ENCODE measurements at places on chromosomes 12 and 14. TPM values are rescaled to one million over a fixed set of nuclear protein-coding genes. Genes with fewer than 3 reads are reported as not detected.

GRCh38 chr12:49264466-49264872 is 413 bp upstream of the TUBA1C start:
- no peak for DNase-seq

GRCh38 chr12:27148373-27148772 is 66.0 kb upstream of the C12orf71 start:
- DNase-seq = no peak

- no peak for DNase-seq
These were observed 11.3 kb downstream of the CFAP54 start for GRCh38 chr12:96500693-96501092.

GRCh38 chr14:21185491-21185890 is 29.6 kb upstream of the OR5AU1 start:
- DNase-seq = no peak

- no peak for DNase-seq
These were observed 3.2 kb downstream of the OSBPL8 start for GRCh38 chr12:76556368-76556767.

DNA sequence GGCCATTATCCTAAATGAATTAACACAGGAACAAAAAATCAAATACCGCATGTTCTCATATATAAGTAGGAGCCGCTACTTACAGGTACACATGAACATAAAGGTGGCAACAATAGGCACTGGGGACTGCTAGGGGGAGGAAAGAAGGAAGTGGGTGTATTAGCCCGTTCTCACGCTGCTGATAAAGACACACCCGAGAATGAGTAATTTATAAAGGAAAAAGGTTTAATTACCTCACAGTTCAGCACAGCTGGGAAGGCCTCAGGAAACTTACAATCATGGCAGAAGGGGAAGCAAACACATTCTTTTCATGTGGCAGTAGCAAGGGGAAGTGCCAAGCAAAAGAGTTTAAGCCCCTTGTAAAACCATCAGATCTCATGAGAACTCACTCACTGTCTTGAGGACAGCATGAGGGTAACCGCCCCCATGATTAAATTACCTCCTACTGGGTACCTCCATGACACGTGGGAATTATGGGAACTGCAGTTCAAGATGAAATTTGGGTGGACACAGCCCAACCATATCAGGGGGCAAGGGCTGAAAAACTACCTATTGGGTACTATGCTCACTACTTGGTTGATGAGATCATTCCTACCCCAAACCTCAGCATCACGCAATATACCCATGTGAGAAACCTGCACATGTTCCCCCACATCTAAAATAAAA is 16.4 kb upstream of the MIA2 start:
- DNase-seq = no peak

DNA sequence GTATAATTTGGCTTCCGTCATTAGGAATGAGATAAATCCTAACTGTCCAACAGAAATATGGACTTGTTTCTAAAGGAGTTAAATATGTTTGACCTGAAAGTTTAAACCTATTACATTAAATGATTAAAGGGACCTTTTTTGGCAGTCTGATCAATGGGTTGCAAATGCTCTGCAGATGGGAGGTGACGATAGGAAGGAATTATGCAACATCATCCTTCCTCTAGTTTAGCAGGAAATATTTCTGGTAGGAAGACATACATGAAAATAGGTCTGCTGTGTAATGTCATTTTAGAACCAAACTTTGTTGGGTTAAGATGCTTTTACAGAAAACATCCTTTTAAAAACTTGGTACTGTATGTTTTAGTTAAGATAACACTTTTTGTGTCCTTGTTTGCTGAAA is 2.6 kb downstream of the LRRC10 start:
- DNase-seq = no peak

GRCh38 chr12:132197581-132198354 is 53.5 kb downstream of the NOC4L start:
- DNase-seq = no peak

GRCh38 chr12:15829255-15829654 is 40.1 kb upstream of the EPS8 start:
- DNase-seq = no peak

GRCh38 chr14:36070720-36071043 is 105.8 kb downstream of the PTCSC3 start:
- no peak for DNase-seq

DNA sequence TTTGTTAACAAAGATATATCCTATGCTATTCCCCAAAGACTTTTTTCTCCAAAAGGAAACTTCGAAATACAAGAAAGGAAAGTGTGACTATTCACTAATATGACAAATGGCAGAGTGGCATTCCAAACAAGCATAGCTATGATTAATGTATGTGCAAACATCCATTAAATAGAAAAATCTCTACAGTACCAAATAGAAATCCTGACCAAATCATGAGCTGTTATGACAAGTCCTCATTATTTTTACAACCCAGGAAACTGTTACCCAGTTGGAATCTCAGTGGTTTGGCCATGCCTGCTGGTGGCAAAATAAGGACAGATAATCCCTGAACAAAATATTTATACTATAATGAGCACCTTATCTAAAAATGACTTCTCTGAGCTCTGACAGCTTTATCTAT is 202.1 kb downstream of the SEC23A start:
- no peak for DNase-seq

DNA sequence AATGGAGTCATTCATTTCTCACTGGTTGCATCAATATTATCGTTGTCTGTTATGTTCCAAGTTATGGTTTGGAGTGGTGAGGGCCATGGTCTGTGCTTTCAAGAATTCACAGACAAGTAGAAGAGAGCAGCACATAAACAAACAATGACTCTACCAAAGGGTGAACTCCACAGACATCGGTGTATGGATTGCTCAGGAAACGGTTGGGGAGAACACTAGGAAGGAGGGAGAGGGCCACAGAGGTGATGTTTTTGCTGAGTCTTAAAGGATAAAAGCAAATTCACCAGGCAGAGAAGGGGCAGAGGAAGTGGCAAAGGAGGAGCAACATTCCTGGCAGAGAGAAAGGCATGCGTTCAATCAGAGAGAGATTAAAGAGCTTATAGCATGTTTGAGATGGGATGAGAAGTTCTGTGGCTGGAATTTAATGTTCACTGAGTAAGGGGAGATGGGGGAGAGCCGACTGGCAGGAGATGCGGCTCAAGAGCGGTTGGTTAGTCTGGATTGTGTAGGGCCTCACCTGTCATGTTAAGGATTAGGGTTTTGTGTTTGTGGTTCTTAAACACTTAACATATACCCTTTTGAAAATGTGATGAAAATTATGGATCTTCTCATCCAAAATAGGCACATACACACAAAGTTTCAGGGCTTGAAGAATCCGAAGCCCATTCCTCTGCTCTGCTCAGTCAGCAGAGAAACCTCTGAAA is 42.3 kb upstream of the FRMD6 start:
- no peak for DNase-seq

GRCh38 chr12:97680751-97681150 is 218.1 kb downstream of the RMST start:
- no peak for DNase-seq

DNA sequence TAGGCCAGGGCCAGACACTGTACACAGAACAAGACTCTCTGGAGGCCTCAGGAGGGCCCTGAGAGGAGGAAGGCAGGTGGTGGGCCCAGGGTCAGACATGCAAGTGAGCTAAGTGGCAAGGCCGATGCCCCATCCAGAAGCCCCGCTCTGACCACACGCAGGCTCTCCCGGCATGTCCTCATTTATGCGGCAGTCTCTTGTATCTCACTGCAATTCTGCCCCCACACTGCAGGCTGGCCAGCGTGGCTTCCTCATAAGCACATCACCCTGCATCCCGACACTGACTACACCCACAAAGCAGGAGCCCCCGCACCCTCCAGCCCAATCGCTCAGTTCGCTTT is 17.5 kb downstream of the SSH1 start:
- no peak for DNase-seq

DNA sequence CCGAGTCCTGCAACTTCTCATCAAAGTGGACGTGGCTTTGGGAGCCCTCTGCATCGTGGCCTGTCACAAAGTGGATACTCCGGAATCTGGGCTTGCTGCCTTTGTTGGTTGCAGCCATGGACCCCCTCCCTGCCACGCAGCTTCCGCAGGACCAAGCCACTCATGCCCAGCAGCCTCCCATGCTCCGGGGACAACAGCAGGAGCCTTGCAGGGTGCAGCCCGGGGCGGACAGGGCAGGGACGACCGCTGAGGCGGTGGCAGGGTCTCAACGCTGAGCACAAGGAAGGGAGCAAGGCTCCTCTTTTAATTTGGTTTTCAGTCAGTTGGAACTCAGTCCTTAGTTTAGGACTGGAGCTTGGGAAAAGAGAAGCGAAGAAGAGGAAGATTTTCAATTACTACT is 12.1 kb upstream of the ADCY6 start:
- no peak for DNase-seq

- no peak for DNase-seq
These were observed 7.0 kb upstream of the UBC start for GRCh38 chr12:124921200-124922031.

DNA sequence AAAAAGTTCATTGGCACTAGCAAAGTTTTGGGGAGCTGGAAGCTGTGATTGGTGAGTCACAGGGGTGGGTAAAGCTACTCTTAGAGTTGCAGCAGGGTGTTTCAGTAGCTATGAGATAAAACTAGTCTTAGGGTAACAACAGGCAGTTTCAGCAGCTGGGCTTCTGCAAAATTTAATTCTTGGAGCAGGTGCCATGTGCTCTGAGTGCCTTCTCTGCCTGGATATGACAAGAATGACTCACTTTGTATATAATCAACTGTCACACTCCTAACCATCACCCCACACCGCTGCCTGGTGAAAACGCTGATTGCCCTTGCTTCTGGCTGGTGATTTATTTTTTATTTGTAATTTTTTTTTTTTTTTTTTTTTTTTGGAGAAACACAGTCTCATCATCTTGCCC is 10.5 kb upstream of the PLBD2 start:
- DNase-seq = no peak

DNA sequence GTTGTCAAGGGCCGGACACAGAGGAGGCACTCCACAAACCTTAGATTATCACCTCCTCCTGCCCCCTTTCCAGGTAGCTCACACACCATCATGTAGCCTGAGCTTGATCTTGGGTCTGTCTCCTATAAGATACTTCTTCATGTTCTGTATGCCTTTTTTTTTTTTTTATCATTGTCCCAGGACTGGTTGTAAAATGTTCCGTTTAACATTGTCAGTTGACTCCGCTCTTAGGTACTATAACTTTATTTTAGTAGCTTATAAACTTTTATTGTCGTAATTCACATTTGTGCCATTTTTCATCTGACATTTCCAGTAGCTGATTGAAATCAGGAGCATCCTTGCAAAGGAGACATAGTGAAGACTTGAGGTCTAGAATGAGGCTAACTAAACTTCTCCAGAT is 79.9 kb downstream of the SLC15A5 start:
- DNase-seq = no peak

GRCh38 chr12:67697443-67697842 is 48.9 kb downstream of the DYRK2 start:
- no peak for DNase-seq

The INHBC gene
- total RNA-seq = not detected

The GPR132 gene
- total RNA-seq = 1.9 TPM

The TPPP2 gene
- not detected for total RNA-seq

The SERPINA9 gene
- not detected for total RNA-seq

The CCDC184 gene
- 0.82 TPM for total RNA-seq

The ITGB7 gene
- 0.75 TPM for total RNA-seq

The VCPKMT gene
- total RNA-seq = 6.6 TPM

The RIMBP2 gene
- total RNA-seq = 0.82 TPM

The KRT79 gene
- total RNA-seq = not detected

All from kidney epithelial cell (primary cell).